ENCODE measurements at places on chromosomes 7 and 10. TPM values are rescaled to one million over a fixed set of nuclear protein-coding genes. Genes with fewer than 3 reads are reported as not detected.

Gene SLC26A5
- 0.44 TPM for polyA plus RNA-seq

Gene GPR15LG
- polyA plus RNA-seq = not detected

Gene SPDYE11
- not detected for polyA plus RNA-seq

Gene WNT16
- not detected for polyA plus RNA-seq

Gene PIP
- polyA plus RNA-seq = not detected

Gene ATG9B
- 35.7 TPM for polyA plus RNA-seq

Gene GATA3
- polyA plus RNA-seq = 32.9 TPM

Gene MMP21
- not detected for polyA plus RNA-seq

- no peak for DNase-seq
These were observed 101.1 kb downstream of the ICA1 start for GRCh38 chr7:8160779-8161345.

DNA sequence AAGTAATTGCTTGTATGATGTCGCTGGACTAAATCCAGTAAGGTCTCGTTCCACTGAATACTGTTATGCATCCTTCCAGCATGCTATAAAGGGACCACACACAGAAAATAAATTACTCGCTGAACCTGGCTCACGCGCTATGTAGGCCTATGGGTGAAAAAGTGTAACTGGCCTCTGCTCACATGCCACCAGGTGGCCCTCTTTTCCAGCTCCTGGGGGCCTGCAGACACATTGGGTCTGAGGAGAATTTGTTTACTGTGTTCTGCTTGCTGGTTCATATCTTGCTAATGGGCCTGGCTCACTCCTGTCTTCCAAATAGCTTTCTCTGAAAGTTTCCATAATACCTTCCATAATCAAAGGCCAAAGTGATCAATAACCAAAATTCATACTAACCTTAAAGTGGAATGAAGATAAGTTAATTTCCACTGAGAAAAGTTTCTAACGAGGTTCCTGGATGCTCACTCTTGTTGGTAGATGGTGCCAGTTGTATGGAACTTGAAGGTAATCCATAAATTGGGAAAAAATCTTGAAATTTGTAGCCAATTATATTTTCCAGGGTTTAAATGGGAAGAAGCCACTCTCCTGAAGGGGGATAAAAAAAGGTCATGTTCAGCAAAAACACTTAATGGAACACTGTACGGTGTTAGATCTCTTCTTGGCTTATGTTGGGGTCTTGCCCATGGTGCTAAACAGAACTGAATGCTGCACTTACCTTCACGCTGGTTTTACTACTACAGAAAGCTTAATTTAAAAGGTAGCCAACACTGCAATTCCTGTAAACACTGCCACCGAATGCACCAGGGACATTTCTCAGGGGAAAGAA lies 27.0 kb upstream of the ZPBP start:
- no peak for DNase-seq

DNA sequence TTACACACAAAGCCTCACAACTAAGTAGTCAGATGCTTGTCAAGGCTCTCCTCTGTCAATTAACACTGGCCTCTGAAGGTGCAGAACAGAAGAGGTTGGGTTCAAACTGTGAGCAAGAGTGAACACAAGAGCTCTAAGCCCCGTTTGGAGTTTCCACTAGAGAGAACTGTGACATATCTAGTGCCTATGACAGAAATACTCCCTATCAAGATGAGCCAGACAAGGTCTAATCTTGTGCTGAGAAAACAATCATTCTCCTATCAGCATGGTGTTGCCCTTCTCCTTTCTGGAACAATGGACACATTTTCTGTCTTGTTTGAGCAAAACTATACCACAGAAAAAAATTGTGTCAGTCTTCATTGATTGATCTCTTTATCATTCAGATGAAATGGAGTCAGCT lies 62.4 kb upstream of the CCDC71L start:
- no peak for DNase-seq

DNA sequence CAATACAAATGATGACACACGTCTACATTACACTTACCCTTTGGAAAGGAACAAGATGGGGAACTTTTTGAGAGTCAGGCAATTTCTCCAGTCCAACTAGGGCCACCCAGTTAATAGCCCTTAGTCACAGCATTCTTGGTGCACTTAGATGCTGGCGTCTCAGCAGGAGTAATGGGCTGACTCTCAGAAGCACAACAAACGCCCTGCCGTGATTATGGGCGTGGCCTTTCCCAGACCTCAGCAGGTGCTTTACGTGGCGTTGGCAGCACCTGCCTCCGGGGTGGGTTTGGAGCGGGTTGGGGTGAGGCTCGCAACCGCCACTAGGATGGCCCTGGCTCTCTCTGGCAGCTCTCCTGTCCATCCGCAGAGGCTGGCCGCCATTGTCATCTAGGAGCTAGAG lies 147.6 kb upstream of the SHH start:
- DNase-seq = no peak

- no peak for DNase-seq
These were observed 159.7 kb upstream of the PLXDC2 start for GRCh38 chr10:19656420-19657042.

- no peak for DNase-seq
These were observed 201.6 kb upstream of the SVIL start for GRCh38 chr10:29836396-29836795.

GRCh38 chr10:72218325-72218724 lies 2.2 kb upstream of the ASCC1 start:
- DNase-seq = peak; percentile 16

GRCh38 chr7:117597755-117598154 lies 117.9 kb downstream of the CFTR start:
- DNase-seq = no peak

DNA sequence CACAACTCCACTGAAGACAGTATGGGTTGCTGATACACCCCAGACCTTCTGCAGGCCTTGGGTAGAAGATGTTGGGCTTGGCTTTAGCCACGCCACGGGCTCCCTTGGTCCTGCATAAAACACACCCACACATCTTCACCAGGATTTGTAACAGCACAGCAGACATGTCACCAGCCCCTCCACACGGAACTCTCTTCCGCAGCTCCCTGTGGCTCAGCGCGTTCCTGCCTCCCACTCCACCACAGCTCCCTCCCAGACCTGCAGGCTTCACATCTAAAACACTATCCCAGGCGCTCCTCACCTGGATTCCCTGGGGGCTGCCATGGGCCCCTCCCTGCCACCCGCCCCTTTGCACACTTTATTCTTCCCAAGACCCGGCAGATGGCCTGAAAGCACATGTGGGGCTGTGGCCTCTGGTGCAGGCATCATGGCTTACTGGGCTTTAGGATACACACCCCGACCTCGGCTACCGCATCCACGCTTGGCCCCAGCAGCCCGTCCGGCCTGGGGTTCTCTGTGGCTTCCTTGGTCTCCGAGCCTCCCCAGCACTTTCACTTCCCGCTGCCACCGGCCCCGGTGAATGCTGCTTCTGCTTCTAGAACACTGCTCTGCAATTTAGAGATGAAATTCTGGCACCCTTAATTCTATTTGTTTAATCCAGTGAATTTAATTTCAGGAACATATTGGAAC lies 432.9 kb downstream of the DNAJB6 start:
- no peak for DNase-seq

GRCh38 chr7:68529221-68529620 lies 1069.1 kb upstream of the AUTS2 start:
- no peak for DNase-seq

DNA sequence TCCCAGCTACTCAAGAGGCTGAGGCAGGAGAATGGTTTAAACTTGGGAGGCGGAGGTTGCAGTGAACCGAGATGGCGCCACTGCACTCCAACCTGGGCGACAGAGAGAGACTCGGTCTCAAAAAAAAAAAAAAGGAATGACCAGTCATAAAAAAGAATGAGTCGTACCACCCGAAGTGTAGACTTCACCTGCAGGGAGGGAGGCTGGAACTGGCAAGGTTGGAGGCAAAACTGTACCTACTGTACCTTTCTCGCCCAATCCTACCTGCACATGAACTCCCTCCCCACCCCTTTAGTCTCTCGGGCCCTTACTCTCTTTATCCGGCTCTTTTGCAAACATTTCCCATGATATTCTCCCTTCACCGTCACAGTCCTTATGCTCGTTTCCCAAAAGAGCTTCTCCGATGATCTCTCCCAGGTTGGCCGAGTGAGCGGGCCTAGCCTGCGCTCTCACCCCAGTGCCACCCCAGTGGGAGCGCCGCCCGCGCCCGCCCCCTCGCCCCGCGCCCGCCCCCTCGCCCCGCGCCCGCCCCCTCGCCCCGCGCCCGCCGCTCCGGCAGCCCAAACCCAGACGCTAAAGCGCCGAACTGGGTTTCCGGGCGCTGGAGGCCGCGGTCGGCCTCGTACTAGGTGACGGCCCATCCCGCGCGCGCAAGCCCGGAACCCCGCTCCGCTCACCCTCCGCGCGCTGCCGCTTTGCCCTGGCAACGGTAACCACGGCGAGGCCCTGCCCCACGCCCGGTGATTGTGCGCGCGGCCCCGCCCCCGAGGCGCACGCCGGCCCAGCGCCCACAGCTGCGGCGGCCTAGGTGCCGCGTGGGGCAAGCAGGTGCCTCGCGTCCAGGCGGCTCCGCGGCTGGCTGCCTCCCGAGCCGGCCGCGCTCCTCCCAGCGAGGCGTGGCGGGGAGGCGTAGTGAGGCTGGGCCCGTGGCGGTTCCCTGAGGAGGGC lies at the start of gene SMKR1:
Gene SMKR1 (plus strand): TSS at position 772 of the 948 bp plus-strand sequence. CDS start 294 bp downstream, outside the sequence.
- peak; percentile 94 for DNase-seq

- DNase-seq = no peak
These were observed 826 bp downstream of the GIMAP7 start for GRCh38 chr7:150515248-150516147.

- DNase-seq = no peak
These were observed 409.2 kb downstream of the NRG3 start for GRCh38 chr10:82284180-82284579.

DNA sequence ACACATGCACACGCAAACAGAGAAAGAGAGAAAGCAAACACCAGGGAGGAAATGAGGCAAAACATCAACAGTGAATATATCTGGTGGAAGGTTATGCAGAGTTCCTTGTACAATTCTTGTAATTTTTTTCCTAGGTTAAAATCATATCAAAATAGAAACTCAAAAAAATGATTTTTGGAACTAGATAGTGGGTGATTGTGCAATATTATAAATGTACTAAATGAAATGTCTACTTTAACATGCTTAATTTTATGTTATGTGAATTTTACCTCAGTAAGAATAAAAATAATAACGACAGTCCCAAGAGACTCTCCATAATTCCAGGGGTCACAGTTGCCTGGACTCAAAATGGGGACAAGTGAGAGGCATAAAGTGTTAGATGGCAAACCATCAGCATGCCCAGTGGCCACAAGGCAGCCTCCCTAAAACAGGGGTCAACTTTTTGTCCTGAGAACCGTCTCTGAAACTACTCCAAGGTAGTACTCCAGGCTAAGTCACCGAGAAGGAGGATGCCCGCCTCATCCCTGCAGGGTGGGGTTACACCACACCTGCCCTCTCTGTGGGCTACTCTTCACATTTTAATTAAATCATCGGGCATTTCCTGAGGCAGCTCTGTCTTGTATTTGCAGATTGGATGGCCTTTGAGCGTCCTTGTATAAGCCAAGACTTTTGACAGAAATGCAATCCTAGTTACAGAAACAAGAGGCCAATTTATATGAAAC lies 267.7 kb downstream of the ELMO1 start:
- no peak for DNase-seq

- DNase-seq = no peak
These were observed 43.3 kb downstream of the POLR1F start for GRCh38 chr7:19665399-19666008.

GRCh38 chr7:127665922-127666321 lies 13.9 kb downstream of the SND1 start:
- no peak for DNase-seq

DNA sequence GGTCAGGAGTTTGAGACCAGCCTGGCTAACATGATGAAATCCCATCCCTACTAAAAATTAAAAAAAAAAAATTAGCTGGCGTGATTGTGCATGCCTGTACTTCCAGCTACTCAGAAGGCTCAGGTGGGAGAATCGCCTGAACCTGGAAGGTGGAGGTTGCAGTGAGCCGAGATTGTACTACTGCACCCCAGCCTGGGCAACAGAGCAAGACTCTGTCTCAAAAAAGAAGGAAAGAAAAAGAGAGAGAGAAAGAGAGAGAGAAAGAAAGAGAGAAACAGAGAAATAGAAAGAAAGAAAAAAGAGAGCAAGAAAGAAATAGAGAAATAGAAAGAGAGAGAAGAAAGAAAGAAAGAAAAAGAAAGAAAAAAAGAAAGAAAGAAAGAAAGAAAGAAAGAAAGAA lies 292.8 kb upstream of the KLF6 start:
- DNase-seq = no peak

DNA sequence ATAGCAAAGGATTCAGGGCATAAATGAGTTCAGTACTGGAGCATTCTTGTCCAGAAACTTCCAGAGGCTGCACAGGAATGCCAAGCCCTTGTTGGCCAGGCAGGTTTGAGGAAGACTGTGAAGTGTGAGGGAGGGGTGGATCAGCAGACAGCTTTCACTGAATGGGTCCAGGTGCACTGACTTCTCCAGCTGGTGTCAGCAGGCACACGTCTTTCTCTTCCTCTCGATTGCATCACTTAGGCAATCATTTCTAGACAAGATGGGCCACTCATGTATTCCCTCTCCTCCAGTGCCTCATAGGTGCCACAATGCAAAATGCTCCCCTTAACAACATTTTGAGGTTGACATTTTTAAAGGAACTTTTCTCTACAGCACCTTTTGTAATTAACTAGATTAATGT lies 15.6 kb upstream of the PLEKHS1 start:
- DNase-seq = no peak

DNA sequence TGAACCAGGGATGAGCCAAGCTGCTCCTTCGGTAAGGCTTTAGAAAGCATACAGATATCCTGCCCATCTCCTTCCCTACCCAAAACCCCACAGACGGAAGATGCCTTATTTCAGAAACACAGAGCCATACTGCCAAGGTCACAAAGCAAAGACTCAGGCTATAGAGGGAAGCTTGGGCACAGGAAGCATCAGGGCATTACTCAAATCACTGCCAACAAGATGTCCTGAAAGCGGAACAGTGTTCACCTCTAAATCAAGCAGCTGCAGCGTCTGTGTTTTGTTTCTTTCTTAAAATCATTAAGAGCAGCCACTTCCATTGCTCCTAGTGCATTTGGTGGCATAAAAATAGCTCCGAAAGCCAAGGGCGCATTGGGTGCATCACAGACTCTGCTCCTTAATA lies 307.3 kb downstream of the SORCS1 start:
- no peak for DNase-seq

DNA sequence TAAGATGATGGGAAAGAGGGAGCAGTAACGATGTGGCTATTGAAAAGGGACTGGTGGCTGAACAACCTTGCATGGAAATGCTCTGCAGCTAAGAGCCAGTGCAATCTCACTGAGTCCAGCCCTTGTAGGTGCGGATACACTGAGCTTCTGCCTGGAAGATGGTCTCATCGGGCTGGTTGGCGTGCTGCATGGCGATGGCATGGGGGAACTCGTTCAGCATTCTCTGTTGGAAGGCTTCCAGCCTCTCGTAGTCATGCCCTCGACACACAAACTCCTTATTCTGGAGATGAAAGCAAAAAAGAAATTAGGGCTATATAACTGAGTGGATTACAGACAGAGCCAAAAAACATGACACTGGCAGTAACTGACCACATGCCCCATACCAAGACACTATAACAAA lies 197.8 kb upstream of the IMMP2L start:
- DNase-seq = no peak

- DNase-seq = peak; percentile 34
These were observed 97.4 kb upstream of the PDCD4 start for GRCh38 chr10:110774069-110775019.
